ENCODE measurements at places on chromosomes 3 and 15.

DNA sequence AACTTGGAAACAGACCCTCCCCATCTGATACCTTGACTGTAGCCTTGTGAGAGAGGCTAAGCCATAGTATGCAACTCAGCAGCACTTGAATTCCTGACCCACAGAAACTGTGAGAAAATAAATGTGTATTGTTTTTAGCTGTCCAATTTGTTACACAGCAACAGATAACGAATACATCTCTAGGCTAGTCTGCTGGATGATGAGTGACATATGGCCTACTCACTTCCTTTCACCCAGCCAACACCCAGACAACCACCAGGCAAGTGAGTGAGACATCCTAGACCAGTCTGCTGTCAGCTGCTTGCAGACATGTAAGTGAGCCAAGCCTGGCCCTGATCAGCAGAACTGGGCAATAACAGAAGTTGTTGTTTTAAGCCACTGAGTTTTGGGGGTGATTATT, 19.2 kb upstream of the SMAD6 start:
- no peak for DNase-seq

- DNase-seq, result no peak
These were observed 95.8 kb upstream of the KLF13 start for GRCh38 chr15:31230630-31231485.

GRCh38 chr15:92457471-92458041, 63.9 kb downstream of the ST8SIA2 start:
- no peak for DNase-seq

GRCh38 chr3:112813723-112814171, 32.9 kb downstream of the CD200R1L start:
- no peak for DNase-seq

GRCh38 chr15:58830556-58830955, 59.5 kb downstream of the MINDY2 start:
- DNase-seq, result no peak

DNA sequence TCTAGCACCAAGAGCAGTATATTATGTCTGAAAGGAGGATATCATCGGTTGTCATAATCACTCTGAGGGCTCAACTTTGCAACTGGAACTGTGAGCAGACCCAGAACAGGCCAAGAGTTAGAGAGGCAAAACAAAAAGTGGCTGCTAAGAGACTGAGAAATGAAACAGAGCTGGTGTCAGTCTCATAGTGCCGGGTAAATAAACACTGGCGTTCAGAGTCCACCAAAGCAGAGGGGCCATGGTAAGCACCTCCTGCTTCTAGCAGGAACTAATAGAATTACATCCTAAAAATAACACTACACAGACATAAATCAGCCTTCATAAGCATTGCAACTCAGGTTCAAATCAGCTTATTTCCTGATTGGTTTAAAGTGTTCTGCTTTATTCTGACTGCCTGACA, 10.3 kb upstream of the IL12A start:
- no peak for DNase-seq

- no peak for DNase-seq
These were observed 191.4 kb downstream of the AKAP13 start for GRCh38 chr15:85571780-85572179.

- DNase-seq, result no peak
These were observed 34.4 kb upstream of the PTPRG start for GRCh38 chr3:61527011-61527410.

GRCh38 chr3:146581951-146582467, 23.1 kb downstream of the PLSCR5 start:
- no peak for DNase-seq

DNA sequence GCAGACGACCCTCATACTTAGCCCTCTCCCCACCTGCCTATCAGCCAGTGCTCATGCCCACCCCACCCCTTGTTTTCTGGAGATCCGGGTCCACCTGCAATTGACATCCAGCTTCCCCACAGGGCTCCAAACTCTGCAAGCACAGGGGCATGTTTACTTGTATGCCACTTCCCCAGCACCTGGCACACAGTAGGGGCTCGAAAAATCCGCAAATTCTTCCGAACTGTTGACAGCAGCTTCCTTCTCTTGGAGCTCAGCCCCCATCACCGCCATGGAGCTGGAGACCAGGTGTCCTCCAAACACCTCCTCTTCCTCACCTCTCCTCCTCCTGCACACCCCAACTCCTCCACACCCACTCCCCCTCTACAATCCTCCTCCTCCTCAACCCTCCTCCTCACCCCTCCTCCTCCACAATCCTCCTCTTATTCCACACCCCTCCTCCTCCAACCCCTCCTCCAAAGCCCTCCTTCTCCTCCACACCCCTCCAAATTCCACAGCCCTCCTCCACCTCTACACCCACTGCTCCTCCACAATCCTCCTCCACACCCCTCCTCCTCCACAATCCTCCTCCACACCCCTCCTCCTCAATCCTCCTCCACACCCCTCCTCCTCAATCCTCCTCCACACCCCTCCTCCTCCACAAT, 70.4 kb upstream of the BLM start:
- DNase-seq, result no peak

DNA sequence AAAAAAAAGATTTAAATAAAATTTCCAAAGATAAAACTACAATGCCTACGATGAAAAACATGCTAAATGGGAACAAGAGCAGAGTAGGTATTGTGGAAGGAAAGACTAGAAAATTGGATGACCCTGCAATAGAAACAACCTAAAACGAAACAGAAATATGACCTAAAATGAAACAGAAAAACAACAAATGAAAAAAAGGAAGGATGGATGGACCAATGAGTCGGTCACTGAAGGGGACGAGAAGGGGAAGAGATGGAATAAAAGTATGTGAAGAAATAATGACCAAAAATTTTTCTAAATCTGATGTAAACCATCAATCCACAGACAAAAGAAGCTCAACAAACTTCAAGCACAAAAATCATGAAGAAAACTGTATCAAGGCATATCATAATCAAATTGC, 44.8 kb downstream of the TBC1D2B start:
- no peak for DNase-seq

DNA sequence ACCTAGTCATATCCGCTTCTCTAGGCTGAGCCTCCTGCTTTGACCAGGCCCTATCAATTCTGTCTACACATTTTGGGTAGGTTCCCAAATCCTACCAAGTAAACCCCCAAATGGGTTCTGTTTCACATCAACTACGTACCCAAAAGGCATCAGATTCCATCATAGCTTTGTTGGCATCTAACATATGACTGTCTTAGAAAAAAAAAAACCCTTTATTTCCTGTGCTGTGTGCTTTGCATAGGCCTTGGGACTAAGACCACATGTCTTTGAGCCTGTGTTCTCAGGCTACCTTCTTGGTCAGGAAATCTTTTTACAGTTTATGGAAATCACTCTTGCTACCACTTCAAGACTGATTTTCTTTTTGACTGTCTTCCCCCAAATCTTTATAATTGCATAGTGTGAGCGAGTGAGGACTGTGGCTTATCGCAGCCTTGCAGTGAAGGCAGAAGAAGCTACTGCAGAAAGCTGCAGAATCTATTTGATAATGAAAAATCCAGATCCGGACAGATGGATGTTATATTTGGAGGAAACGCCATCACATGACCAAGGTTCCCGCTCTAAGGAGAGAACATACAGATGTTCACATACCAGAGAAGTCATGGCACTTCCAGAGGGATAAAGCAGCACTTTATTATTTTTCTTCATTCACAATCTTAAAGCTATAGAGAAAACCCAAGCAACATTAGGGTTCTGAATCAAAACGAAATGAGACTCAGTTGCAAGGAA, 111.2 kb downstream of the EOMES start:
- no peak for DNase-seq

DNA sequence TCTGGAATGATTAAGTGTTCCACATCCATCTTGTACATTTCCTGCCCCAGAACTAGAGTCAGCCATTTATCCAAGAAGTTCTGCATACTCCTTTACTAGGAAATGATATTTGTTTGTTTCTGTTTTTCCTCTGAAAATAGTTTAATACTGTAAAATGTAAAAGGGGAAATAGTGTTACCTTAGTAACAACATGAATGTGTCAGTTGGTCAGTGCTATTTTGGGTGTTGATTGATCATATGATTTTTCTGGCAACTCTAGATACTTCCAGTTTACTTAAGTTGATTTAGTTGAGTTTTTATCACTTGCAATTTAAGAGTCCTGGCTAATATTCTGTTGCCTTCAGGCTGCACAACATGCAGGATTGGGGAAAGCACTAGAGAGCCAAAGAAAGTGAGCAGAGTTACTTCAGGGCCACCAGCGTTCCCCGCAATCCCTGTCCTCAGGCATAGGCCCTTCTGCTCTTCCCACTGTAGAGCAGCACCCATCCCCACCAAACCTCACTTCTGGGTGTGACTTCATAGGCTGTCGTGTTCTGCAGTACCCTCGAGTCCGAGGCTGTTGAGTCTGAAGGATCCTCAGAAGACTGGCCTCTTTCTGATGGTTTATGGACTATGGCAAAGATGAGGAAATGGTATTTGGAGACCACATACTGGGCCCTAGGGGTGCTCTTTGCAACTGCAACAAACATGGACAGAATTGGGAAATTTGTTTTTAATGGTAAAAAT, 69.0 kb downstream of the CHD2 start:
- no peak for DNase-seq

- DNase-seq, result no peak
These were observed at the start of gene RARB for GRCh38 chr3:25427942-25428788. Gene RARB (plus strand): TSS chr3:25428263. CDS start chr3:25428732, 469 bp downstream.

- DNase-seq, result no peak
These were observed 518.9 kb downstream of the TUSC7 start for GRCh38 chr3:117228466-117228865.

GRCh38 chr15:51137024-51137423, 42.3 kb upstream of the TNFAIP8L3 start:
- no peak for DNase-seq

- no peak for DNase-seq
These were observed 100.8 kb downstream of the STAC start for GRCh38 chr3:36480911-36481648.

DNA sequence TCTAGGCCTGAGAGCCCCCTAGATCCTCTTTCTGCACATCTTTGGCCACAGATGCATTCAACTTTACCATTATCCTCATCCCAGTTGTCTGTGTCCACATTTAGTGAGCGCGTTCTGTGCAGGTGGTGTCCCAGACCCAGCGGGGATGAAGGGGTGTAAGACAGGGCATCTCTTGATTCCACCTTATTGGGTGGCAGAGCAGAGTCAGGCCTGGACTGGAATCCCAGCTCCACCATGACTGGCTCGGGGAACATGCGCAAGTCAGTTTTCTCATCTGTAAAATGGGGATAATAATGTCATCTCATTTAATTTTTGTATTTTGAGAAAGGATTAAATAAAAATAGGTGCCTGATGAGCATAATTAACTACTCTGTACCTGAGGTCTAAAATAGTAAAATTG, 7.8 kb downstream of the SMAD6 start:
- DNase-seq, result no peak

DNA sequence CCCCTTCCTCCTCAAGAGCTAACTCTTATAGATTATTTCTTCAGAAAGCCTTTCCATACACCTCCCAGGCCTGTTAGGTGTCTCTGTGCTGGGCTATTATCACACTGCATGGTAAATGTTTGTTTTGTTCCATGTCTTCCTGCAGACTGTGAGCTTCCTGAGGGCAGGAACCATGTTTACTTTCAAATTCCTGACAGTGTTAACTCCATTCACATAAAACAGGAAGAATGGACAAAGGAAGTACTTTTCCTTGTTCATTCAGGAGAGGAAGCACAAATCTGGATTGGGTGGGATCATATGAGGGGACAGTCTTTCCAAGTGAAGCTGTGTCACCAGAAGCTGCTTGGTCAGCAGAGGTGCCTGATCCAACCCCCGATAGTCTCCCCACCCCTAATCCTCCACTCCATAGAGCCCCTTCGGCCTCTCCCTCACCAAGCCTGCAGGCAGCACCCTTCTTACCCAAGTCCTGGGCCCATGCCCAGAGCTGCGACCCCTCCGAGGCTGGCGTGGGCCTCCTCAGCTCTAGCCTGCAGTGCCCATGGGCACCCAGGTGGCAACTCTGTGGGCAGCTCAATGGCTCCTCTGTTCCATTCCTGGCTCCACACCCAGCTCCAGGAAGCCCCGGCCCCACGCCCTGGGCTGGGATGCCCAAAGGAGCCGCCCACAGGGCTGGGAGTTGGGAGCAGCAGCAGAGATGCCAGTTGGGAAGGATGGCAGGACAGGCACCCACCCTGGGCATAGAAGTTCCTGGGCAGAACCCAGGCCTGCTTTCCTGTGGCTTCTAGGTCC, 6.9 kb downstream of the SHF start:
- no peak for DNase-seq

- DNase-seq, result no peak
These were observed 131.2 kb downstream of the KLF13 start for GRCh38 chr15:31457631-31458526.

DNA sequence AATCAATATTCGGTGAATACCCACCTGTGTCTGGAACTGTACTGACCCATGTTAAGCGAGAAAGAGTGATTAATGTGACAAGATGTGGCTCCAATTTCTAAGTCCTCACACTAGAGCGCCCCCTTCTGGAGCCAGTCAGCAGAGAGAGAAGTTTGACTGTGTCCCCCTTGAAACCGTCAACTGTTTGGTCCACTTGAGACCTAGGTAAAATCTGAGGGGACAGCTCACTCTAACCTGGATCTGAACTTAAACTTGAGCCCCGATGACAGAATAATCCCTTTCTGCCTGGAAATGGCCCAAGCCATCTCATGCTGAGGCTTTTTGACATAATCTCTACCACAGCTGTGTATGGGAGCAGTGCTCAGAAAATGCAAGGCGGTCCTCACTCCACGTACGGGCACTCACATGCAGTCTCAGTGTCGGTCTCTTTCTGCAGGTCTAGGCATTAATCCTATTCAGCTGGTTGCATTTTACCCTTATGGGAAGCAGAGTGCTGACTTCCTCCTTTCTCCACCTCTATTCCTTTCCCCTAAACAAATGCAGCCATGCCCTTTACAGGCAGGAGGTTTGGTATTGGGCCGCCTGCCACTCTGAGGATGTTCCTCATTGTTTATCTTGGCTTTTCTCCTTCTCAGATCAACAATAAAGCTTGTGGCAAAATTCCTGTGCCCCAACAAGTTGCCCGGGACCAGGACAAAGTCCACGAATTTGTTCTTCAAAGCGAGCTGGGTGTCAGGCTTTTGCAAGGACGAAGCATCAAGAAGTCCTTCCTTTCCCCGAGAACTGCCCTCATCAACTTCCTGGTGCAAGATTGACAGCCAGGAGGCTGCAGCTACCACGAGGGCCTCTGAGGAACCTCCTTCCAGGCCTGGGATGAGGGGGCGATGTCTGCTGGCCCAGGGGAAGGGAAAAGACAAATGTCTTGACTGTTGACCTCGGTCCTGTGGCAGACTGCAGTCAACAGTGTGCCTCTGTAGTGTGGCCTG, 47.5 kb upstream of the LIMD1 start:
- peak; percentile 26 for DNase-seq

GRCh38 chr15:89936051-89936785, 23.5 kb upstream of the ARPIN start:
- no peak for DNase-seq

- DNase-seq, result no peak
These were observed 116.4 kb downstream of the IL5RA start for GRCh38 chr3:2993736-2994135.

GRCh38 chr3:16253601-16254000, 11.1 kb downstream of the DPH3 start:
- DNase-seq, result no peak

- DNase-seq, result no peak
These were observed 33.6 kb upstream of the SEC13 start for GRCh38 chr3:10354361-10355015.

GRCh38 chr3:132843851-132844553, 121.8 kb upstream of the NPHP3 start:
- no peak for DNase-seq

GRCh38 chr15:58793862-58794261, 22.8 kb downstream of the MINDY2 start:
- DNase-seq, result no peak

GRCh38 chr15:45458746-45459403, 63.7 kb downstream of the SLC30A4 start:
- peak; percentile 66 for DNase-seq

- DNase-seq, result no peak
These were observed 338.2 kb upstream of the THRB start for GRCh38 chr3:24832891-24833290.
